Bone marrow (tissue), 2 donors: ENCODE measurements at places on chromosomes 7 and 10.

DNA sequence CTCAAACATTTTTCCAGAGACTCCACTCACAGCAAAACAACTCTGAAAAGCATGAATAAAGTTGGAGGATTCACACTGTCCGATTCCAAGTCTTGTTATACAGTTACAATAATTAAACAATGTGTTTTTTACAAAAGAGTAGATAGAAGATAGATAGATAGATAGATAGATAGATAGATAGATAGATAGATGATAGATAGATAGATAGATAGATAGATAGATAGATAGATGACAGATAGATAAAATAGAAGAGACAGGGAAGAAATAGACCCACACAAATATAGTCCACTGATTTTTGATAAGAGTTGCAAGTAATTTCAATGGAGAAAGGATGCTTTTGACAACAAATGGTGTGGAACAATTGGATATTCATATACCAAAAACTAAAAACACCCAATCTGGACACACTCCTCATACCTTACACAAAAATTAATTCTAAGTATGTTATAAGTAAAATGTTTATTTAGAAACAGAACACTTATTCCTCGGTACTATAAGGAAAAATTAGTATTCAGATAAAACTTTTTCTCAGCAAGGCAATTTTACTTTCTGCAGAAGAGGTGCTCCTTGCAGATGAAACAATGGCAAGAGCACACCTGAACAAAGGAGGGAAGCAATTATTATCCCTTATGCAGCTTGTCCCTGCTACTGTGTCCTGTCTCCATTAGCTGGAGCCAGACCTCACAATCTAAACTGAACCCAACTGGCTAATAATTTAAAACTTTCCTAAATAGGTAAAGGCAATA, 5.7 kb upstream of the TAS2R39 start:
- no peak for DNase-seq

DNA sequence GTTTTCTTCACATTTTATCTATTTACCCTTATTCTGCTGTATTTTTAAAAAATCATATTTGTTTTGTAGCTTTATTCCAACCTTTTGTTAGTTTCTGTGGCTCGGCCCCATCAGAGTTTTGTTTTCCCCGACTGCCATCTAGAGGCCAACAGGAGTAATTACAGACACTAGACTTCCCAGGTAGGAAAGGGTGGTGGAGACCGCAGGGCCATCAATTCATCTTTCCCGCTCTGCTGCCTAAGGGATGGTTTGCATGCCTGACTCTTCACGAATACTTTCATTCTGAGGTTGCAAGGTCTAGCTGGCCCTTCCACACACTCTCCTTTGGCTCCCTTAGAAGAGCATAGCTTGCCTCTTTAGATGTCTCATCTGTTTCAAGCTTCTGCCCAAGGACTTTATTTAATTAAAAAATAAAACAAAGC, 38.3 kb downstream of the LYZL2 start:
- DNase-seq: no peak

DNA sequence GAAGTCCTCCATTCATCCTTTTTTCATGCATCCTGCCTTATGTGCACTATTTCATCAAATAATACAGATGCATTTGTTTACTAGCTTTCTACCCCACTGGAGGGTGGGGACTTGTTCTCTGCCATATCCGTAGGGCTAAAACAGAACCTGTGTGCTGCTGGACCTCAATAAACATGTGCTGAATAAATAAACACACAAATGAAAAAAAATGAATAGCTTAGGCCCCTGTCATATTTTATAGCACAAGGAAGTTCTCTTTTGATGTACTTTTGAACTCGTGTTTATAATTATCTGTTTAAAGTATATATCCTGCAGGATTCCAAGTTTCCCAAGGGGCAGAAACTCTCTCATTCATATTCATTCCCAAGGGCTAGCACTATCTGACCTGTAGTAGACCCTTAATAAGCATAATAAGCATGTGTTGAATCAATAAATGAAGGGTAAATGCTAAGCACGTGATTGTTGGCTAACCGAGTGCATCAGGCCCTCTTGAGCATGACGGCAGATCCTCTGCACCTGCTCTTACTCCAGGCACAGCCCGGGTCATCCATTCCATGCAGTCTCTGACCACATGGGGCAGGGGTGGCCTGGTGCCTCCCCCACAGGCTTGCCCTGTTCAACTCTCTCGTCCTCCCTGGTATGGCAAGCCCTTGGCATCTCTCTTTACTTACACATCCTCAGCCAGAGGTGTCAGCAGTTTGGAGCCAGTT, 474.1 kb upstream of the ZMIZ1 start:
- no peak for DNase-seq

DNA sequence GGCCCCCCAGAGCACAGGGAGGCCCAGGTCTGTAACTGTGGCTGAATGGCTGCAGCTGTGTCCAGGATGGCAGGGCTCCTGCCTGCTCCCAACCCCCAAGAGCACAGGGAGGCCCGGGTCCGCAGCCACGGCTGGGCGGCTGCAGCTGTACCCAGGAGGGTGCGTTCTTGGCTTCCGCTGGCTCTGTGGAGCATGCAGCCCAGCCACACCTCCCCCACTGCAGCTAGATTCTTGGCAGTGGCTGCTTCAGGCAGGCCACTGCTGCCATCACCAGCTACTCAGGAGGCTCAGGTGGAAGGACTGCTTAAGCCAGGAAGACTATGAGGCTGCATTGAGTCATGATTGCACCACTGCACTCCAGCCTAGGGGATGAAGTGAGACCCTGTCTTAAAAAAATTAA, 27.9 kb downstream of the C7orf25 start:
- no peak for DNase-seq

DNA sequence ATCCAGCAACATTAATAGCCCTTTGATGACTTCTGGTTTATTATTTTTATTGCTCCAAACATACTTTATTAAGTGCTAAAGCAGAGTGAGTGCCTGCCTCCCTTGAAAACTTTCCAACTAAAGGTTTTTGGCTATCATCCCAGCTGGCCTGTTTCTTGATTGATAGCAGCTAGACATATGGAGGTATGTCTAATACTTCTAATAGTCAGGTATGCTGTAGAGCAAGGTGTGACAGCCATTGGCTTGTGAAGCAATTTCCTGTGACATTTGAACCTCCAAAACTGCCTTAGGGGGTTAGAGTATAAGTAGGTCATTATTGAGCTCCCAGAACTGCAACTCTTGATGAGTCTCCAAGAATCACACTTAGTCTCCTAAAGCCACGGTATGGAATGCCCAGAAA, 55.8 kb downstream of the LOXL4 start:
- DNase-seq: no peak

DNA sequence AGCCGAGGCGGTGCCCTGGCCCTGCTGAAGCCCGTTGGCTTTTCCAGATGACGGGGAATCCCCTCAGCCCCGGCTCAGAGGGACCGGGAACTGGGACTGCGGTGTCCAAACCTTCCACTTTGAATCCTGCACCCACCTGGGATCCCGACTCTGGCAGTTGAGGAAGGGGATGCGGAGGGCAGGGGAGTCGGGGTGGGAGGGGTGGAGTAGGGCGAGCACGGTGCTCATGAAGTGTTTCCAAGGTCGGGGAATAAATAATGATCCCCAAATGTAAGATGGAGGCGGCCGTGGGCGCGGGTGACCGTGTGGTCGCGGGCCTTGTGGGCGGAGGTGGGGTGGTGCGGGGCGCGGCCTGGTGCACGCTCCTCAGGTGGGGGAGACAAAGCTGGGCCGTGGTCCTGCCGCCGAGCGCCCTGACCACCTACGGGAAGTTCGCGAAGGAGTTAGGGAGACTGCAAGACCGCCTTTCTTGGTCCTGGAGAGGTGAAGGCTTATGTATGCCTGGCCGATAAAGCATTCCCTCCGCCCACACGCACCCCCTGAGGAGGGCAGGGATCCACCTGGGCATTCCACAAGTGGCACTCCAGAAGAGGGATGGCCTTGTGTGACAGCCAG, 1.4 kb downstream of the MTURN start:
- DNase-seq: no peak
